ENCODE measurements at places on chromosomes 7 and 10. TPM values are rescaled to one million over a fixed set of nuclear protein-coding genes. Genes with fewer than 3 reads are reported as not detected.

Gene FBXL13
- total RNA-seq = 3.4 TPM

Gene WEE2
- total RNA-seq = not detected

Gene ACHE
- total RNA-seq = 1.8 TPM

Gene FAM25C
- total RNA-seq = not detected

Gene SEMA3E
- 6.8 TPM for total RNA-seq

Gene SAP25
- total RNA-seq = 0.21 TPM

Gene RP9
- total RNA-seq = 38.4 TPM

Gene GIMAP6
- not detected for total RNA-seq

Gene OR6V1
- total RNA-seq = not detected

Gene STAG3
- 3.4 TPM for total RNA-seq

Gene ACTR3C
- total RNA-seq = not detected

Gene GIMAP5
- 0.35 TPM for total RNA-seq

Gene HOXA10
- not detected for total RNA-seq

Gene RNF32
- not detected for total RNA-seq

Gene MEOX2
- not detected for total RNA-seq

Gene POR
- 136 TPM for total RNA-seq

Gene CACNB2
- not detected for total RNA-seq

Gene CACNA2D1
- 11.1 TPM for total RNA-seq

Gene DPP6
- 1.2 TPM for total RNA-seq

Gene VAX1
- 1.3 TPM for total RNA-seq

Gene TUBAL3
- total RNA-seq = not detected

Gene ACSM6
- total RNA-seq = not detected

Measured in SK-MEL-5 (cell line).